ENCODE measurements at places on chromosomes 11 and 22.

DNA sequence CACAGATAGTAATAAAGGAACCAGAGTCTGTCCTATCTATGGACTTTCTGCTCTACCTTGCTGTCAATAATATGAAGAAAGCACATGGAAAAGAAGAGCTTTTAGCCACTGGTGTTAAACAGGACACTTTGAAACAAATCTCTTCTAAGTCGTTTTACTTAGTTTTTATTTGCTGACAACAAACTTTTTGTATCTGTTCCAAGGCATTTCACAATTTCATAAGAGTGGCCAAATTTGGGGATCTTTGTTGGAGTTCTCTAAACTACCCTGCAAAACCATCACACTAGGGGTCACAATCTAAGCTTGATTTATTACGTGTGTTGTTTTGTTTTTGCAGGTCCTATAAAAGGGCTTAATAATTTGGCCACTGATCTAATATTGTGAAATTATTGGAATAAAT, 54.4 kb downstream of the BBOX1 start:
- DNase-seq = no peak

- DNase-seq = no peak
Observed at GRCh38 chr11:113317339-113317738, 3.0 kb downstream of the TTC12 start.

DNA sequence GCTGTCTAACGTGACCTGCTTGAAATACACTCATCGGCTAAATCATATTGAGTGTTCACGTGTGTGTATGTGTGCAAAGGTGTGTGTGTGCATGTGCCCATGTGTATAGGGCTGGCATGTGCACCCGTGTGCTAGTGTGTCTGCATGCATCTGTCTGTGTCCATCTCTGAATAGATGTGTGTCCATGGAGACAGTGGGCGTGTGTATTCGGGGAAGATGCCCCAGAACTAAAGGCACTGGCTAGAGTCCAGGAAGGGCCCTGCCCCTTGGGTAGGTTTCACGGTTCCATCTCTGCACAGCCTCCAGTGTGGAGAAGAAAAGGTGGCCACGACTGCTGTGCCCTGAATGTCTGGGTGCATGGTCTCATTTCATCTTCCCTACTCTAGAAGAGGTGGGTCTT, 220.3 kb downstream of the MN1 start:
- no peak for DNase-seq

DNA sequence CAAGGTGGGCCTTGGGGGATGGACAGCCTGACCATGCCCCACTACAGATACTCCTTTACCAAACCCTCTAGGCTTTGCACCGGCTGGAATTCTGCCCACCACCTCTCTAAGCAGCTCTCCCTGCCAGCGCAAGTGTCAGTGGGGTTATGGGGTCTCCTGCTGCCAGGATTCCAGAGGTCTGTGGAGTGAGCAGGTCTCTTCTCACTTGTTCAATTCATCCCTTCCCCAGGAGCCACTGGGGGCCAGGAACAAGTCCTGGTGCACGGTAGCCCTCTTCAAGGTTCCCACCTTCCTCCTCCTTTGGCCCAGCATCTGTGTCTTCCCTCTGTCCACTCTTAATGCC, 30.5 kb downstream of the CCDC15 start:
- DNase-seq = no peak

DNA sequence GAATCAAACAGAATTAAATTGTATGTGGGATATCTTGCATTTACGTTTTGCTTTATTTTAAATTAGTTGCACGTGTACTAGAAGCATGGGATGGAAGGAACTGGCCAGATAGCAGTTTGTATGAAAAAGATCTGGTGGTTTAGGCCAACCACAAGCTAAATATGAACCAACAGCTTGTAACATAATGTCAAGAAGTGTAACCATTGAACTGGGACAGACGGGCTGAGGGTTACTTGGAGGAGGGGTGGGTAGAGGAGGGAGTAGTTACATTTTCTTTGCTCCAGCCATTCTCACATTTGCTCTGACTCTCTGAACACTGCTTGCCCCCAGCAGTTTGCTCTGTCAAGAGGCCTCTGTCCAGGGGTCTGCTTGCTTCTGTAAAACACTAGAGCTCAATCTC, 31.7 kb upstream of the CXCR5 start:
- no peak for DNase-seq

DNA sequence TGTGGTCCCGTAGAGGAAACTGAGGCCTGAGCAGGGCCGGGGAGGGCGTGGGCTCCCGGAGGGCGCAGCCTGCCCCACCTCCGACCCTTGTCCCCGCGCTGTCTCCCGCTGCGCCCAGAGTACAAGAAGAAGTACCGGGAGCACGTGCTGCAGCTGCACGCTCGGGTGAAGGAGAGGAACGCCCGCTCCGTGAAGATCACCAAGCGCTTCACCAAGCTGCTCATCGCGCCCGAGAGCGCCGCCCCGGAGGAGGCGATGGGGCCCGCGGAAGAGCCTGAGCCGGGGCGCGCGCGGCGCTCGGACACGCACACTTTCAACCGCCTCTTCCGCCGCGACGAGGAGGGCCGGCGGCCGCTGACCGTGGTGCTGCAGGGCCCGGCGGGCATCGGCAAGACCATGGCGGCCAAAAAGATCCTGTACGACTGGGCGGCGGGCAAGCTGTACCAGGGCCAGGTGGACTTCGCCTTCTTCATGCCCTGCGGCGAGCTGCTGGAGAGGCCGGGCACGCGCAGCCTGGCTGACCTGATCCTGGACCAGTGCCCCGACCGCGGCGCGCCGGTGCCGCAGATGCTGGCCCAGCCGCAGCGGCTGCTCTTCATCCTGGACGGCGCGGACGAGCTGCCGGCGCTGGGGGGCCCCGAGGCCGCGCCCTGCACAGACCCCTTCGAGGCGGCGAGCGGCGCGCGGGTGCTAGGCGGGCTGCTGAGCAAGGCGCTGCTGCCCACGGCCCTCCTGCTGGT, 1.9 kb downstream of the NLRP6 start:
- DNase-seq = no peak

- no peak for DNase-seq
Observed at GRCh38 chr11:112844517-112844916, 116.7 kb upstream of the NCAM1 start.

DNA sequence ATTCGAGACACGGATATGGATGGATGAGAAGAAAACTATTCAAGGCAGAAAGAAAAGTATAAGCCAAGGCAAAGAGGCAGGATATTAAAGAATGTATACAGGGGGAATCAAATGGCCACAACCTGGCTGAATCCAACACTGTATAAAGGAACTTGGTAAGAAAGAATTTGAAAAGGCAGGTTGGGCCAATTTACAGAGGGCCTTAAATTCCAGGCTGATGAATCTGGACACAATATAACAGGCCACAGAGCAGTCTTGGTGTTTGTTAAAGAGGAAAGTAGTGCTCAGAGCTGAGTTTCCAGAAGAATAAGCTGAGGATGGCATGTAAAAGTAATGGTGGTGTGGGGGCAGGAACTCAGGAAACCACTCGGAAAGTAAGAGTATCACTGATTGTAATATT, 72.3 kb upstream of the POU2AF2 start:
- no peak for DNase-seq

DNA sequence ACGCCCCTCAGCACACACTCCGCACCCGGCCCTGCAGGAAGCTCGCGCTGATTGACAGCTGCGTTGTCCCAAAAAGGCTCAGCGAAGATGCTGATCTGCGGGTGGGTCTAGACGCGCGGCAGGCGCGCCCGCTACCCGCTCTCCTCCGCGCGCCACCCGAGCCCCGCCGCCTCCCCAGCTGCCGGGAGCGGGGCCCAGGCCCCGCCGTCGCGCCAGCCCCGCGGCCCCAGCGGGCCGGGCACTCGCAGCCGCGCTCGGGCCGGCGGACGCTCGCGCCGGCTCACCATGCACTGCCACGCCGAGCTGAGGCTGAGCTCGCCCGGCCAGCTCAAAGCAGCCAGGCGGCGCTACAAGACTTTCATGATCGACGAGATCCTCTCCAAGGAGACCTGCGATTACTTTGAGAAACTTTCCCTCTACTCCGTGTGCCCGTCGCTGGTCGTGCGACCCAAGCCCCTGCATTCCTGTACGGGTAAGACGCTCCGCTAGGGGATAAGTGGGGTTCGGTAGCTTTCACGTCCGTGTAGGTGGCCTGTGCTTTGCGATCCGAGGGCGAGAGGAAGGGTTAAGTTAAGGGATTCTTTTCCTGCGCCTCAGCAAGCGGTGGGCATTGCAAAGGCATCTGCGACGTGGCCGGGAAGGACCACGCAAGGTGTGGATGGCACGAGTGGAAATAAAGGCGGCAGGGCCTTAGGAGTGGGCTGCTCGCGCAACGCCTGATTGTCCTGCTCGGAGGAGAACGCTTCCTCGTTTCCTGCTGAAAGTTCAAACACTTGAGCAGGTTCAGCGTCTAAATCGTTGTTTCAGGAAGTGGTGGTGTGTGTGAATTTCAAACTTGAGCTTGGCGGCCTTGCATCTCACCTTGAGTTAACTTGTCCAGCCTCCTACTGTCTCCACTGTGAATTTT, at the start of gene BARX2:
TSS of gene BARX2 (plus strand) at position 98 of the 907 bp plus-strand sequence. CDS start at position 286, 188 bp downstream.
- DNase-seq = no peak

DNA sequence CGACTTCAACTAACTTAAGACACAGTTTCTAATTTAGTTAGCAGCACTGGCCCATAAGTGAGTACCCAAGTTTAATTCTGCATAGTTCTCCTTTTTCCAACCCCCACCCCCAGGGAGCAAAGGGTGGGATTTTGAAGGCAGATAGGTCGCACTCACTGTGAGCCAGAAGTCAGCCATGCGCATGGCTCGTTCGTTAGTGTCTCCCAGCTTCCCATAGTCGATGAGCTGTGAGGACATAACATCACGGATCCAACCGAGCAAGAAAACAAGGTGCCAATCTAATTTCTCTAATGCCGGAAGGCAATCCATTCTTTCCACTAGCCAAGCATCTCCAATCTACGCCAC, 577 bp downstream of the MRPL17 start:
- no peak for DNase-seq

DNA sequence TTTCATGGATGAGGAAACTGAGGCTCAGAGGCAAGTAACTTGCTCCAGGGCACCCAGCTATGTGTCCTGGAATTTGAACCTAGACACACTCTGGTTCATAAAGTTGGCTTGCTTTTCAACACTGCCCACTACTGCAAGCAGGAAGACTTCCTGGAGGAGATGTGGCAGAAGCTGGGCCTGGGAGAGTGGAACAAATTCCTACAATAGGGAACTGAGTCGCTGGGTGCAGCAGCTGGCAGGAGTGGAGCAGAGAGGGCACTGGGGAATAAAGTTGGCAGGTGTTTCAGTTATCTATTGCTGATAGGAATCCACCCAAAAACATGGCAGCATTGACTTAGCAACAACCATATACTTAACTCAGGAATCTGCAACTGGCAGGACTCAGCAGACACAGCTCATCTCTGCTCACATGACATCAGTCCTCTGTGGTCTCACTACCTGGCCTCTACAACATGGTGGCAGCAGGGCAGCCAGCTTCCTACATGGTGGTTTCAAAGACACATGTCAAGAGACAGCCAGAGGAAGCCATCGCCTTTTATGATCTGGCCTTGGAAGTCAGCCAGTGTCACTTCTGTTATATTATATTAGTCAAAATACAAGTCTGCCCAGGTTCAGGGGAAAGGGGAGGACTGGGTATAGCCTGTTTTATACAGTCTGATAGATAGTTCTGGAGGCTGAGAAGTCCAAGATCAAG, 10.6 kb upstream of the CARD10 start:
- no peak for DNase-seq

GRCh38 chr11:64500176-64501013, 90.6 kb upstream of the SLC22A12 start:
- no peak for DNase-seq

DNA sequence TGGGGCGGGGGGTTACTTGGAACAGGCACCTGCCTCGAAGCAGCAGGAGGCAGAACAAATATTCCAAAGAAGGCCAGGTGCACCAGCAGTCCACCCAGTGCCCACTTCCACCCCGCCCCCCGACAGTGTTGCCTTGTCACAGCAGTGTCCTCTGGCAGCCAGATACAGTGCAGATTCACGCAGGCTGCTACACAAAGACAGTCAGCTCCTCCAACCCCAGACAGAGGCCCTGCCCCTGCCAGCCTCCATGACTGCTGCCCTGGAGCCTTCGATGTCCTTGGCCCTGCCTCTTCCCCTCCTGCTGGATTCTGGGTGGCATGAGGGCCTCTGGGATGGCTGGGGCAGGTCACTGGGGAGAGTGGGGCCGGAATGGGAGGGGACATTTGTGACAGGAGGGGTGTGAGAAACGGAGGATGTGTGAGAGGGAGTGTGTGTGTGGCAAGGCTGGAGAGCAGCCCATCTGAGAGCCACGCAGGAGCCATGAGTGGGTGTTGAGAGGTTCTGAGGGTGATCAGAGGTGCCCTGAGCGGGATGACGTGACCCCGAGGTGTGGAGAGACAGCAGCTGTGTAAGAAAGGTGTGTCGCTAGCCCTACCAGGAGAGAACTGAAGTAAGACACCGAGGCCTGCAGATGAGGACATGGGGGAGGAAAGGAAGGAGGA, 173.7 kb downstream of the CEP164 start:
- DNase-seq = no peak

- DNase-seq = no peak
Observed at GRCh38 chr11:98227278-98227677, 793.5 kb upstream of the CNTN5 start.

DNA sequence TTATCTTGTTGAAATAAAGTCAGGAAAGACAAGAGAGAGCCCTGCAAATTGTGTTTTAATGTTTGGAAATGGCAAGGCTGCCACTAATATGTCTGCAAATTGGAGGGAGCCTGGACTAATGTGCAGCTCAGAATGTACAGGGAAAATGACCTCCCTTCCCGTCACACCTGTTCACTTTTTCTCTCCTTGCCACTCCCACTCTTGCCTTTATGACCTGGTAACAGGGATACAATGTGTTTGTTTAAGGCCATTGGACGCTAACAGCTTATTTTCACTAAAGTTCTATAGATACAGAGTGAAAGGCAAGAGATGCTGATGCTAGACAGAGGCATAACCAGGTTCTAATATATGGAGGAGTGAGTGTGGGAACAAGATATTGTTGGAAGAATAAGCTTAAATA, 203.9 kb downstream of the RAB38 start:
- no peak for DNase-seq

GRCh38 chr11:64858467-64859263, 14.2 kb upstream of the CDC42BPG start:
- no peak for DNase-seq

DNA sequence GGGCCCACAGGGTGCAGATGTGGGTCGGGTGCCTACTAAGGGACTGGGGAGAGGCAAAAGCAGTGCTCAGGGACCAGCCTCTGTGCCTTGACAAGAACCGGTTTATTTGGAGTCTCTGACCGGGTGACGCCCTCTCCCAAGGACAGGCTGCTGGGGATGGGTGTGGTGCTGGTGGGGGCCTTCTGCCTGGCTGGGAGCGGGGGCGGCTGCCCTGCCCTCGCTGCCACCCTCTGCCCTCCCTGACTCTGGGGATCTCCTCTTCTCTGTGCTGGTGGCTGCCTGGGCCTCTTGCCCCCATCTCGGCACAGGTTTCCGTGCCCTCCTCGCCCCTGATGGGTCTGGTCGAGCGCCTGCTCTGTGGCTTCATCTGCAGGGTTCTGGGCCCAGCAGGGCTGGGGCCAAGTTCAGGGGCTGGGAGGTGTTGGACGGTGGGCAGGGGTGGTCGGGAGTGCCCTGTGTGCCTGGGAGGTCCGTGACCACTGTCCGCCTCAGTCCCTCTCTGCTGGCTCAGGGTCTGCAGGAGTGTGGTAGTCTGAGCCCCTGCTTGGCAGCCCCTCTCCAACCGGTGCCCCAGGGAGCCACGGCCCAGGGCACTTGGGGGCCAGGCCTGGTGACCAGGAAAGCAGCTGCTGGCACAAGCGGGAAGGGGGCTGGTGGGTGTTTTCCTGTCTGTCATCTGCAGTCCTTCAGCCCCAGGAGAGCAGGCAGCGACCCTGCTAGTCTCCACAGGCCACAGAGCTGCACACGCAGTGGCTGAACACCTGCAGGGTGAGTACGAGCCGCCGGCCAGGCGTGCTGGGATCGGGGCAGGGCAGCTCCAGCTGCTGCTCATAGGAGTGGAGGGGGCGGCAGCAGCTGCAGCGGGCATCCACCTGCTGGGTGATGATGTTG, 23.5 kb downstream of the MUC6 start:
- no peak for DNase-seq
